SJSA1 (cell line): ENCODE measurements at places on chromosomes 3 and 15. TPM values are rescaled to one million over a fixed set of nuclear protein-coding genes. Genes with fewer than 3 reads are reported as not detected.

Gene COL6A5
- total RNA-seq, result not detected in 2 replicates

Gene CNTN6
- total RNA-seq, result not detected in 2 replicates

Gene ARGFX
- total RNA-seq, result not detected in 2 replicates

Gene UCN2
- total RNA-seq, result 10.1 and 12.1 TPM in 2 replicates

Gene NMNAT3
- total RNA-seq, result not detected in 2 replicates

Gene SYNPR
- not detected in 2 replicates for total RNA-seq

Gene GOLGA6L22
- total RNA-seq, result not detected in 2 replicates

Gene SI
- total RNA-seq, result not detected in 2 replicates

Gene CLDN11
- 0.66 and 1.7 TPM in 2 replicates for total RNA-seq

Gene SEMA3G
- total RNA-seq, result 0.13 TPM in 1 of 2 replicates, not detected in the other

Gene THRB
- 1.5 and 3.2 TPM in 2 replicates for total RNA-seq
